ENCODE measurements at places on chromosomes 11 and 22.

GRCh38 chr11:27773884-27774283, 73.6 kb upstream of the BDNF start:
- DNase-seq: no peak

DNA sequence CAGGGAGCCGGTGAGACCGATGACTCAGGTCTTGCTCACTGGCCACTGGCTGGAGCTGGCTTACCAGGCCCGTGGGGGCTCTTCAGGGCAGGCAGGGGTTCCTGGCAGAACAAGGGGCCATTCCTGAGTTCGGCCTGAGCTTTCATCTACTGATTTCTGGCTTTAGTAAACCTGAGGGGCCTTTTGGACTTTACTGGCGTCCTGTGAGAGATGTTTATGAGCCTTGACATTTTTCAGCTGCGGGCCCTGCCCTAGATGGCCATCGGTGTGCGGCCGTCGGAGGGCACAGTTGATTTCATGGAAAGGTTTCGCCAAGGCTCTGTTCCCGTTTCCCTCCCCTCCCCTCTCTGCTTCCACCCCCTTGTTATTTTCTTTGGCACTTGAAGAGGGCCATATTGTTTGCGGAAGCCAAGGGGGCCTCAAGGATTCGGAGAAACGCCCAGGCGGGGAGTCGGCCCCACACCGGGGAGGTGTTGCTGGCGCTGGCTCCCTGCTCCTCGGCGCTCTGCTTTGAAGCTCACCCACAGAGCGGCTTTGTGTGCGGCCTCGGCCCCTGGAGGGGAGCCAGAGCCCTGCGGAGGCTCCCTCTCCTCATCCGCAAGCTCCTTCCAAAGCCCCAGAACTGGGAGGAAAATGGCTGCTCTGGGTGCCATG, 17.7 kb downstream of the ELF5 start:
- DNase-seq: no peak

- DNase-seq: no peak
Measured at GRCh38 chr11:12829131-12829530, 154.9 kb downstream of the TEAD1 start.

DNA sequence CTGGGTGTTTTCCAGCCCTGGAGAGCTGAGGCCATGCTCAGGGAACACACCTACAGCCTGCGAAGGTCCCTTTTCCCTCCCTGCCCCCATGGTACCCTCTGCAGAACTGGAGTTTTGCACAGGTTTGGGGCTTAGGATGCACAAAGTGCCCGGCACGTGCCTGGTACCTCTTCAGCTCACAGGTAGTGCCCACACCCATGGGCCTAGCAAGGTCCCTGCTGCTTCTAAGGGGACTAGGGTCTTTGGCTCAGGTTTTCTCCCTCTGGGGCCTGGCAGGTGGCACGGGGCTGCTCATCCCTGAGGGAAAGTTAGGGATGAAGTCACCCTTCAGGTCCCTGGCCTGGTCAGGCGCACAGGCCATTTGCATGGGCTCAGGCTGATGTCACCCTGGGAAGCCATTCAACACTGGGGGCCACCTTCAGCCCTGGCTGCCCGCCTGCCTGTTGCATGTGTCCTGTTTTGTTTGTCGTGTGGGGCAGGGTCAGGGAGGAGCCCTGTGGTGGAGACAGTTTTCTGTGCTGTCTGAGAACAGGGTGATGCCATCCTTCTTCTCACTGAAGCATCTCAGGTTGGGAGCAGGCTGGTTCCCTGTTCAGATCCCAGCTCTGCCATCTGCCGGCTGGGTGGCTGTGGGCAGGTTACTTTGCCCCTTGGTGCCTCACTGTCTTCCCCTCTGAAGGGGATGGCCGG, 68.3 kb upstream of the CRYBB3 start:
- no peak for DNase-seq

- no peak for DNase-seq
Measured at GRCh38 chr11:62033191-62034035, 66.0 kb upstream of the FTH1 start.

DNA sequence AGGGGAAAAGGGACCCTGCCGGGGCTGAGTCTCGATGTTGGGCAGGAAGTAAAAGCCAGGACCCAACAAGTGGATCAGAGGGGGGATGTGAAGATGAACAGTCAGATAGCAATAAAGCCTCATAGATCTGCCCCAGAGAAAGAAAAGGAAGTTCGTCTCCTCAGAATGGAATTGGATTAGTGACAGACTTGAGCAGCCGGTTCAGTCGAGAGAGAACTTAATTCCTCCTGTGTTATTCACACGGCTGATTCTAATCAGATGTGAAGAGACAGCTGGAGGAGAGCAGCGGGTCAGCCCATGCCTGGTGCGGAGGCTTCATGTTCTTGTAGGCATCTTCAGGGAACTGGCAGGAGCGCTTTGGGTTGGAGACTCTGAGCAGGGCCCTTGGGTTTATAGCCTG, 29.3 kb upstream of the CABP7 start:
- no peak for DNase-seq

- DNase-seq: no peak
Measured at GRCh38 chr11:33778675-33779074, 4.4 kb upstream of the FBXO3 start.

- DNase-seq: no peak
Measured at GRCh38 chr11:27600656-27601055, 94.1 kb upstream of the LIN7C start.
